Cerebellum (tissue), 4 donors: ENCODE measurements at places on chromosomes 12 and 14.

DNA sequence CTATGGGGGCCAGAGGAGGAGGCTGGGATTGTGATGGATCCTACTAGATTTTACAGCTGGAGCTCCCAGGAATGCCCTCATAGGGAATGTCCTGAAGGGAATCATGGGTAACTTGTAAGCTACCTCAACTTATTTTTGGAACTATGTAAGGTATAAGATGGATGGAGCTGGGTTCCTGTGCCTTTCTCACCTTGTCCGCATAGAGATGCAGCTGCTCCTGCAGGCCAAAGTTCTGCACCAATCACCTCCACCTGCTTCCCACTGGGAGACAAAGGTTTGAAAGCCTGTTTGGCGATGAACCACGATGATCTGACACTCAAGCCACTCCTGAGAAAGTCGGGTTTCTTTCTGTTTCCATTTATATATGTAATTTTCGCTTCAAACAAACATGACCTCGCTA lies 648 bp upstream of the AKAP5 start:
- peak; percentile 23 for DNase-seq

DNA sequence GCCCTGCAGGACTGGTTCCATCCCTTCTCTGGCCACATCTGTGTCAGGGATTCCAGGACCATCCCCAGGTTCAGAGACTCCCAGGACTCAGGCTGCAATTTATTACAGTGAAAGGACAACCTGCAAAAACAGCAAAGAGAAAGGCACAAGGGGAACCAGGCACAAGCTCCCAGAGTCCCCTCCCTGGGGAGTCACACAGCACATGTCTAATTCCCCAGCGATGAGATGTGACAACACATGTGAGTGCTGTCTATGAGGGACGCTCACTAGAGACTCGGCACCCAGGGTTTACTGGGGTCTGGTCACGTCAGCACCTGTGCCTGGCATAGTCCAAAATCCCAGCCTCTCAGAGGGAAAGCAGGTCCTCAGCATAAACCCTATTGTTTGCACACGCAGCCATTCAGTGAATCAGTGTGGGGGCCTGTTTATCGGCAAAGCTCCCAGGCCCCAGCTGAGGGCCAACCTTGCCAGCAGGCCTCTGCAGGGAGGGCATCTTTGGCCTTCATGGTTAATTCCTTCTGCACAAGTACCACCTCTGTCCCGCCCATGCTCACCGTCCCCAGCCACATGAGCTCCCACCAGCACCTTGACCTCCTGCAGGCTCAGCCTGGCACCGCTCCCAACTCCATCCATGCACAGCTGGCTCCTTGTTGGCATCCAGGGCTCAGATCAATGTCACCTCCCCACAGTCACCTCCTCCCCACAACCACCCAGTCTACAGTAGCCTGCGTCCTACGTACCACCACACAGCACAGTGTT lies 198.9 kb upstream of the SFSWAP start:
- DNase-seq = no peak

DNA sequence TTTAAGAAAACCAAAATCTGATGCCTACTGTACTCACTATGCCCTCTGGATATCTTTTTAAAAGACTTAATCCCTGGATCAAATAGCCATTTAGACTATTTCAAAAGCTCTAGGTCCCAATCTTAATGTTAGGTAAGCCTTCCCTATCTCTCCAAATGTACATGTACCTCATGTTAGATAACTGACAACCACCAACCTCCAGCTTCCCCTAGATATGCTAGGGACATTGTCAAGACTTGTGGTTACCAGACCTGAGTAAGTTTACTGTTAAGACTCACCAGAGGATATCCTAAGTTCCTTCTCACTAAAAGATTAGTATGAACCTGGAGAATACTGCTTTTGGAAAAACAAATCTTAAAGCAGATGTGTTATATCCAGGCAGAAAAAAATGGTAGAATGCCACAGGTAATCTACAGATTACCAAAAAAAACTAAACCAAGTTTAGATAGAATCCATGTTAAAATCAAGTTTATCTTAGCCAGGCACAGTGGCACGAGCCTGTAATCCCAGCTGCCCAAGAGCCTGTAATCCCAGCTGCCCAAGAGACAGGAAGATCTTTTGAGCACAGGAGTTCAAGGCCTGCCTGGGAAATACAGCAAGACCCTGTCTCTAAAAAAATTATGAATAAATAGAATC lies 9.7 kb downstream of the NAP1L1 start:
- no peak for DNase-seq

DNA sequence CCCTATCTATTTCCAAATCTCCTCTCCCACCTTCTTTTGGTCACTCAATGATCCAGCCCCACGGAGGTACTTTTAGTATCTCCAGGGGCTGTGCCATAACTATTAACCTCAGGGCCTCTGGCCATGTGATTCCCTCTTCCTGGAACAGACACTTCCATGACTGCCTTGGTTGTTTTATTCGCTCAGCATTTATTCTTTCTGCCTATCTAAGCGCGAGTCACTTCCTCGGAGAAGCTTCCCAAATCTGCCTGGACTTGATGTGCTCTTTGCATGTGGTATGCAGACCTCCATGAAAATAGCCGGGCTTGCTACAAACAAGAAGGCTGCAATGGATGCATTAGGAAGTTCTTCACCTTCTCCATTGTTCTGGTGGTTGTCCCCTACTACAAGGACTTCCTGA lies 939.0 kb upstream of the TMEM132C start:
- no peak for DNase-seq

- DNase-seq = no peak
These were observed 80.4 kb downstream of the LIN7A start for GRCh38 chr12:80857311-80857710.

DNA sequence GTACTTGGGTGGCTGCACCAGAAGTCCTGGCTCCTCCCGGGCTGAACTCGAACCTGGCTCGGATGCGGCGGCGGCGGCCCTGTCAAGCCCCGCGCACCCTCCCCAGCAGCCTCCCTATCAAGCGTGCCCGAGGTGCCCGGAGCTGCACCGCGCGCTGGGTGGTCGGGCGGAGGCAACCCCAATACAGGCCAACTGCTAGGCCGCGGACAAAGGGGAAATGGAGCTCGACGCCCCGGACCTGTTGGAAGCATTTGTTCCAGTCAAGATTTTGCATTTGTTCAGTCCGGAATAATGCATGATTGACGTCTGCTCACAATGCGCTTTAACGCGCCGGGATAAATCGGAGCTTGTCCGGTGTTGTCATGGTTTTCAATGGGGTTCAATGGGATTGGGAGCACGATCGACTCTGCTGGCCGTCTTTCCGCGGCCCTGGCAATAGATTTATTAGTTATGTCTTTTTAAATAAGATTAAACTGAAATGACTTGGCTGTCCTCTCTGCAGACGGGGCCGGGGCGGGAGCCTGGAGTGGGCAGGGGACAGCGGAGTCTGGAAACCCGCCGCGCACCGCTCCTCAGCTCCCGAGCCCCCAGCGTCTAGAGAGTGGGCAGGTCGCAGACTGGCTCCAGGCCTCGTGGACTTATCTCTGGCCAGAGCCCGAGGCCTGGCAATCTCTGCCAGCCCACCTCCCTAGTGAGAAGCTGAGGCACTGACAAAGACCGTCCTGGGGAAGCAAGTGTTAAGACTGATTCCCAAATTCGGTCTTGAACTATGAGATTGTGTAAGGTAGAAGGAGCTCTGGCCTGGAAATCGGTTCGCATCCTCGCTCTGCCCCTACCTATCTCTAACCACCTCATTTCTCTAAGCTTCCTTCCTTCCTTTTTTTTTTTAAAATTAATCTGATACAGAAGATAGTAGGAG lies 1.7 kb upstream of the NKX2-8 start:
- no peak for DNase-seq

DNA sequence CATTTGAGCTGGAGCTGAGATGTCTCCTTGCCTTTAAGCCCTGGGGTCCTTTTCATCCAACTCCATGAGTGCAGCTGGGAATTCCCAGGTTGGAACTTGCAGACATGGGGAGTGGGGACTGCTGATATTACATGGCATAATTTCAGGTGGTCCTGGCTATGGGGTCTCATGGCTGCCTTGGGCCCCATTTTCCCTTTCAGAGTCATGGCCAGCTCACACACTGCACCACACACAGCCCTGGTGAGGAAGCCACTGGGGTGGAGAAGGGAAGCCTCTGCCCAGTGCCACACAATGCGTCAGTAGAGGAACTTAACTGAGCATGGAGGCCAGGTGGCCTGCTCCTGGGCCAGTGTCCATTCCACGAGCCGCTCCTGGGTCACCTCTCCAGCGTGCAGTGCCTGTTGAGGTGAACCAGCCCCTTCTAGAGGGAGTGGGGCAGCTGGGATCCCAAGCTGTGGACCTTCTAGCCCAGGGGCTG lies 17.3 kb upstream of the KRT86 start:
- no peak for DNase-seq

DNA sequence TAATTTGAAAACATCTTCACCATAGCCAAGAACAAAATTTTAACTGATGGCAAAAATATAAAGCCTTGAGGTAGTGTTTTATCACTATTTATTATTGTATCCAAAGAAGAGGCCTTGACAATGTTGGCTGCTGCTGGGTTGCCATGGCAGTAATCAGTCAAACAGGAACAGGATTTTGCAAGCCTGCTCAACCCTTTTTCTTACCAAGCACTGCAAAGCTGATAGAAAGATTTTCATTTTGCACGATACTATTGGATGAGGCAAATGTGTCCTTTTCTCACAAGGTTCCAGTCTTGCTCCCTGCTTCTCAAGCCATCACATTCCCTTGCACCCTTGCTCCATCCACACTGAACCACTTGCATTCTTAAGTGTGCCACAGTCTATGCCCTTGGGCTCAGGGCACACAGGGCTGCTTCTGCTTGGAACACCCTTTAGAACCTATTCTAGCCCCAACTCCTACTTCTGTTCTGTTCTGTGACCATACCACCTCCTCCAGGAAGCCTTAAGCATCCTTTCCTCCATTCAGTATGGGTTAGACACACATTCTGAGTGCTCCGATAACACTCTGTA lies 76.5 kb upstream of the AMIGO2 start:
- DNase-seq = no peak

DNA sequence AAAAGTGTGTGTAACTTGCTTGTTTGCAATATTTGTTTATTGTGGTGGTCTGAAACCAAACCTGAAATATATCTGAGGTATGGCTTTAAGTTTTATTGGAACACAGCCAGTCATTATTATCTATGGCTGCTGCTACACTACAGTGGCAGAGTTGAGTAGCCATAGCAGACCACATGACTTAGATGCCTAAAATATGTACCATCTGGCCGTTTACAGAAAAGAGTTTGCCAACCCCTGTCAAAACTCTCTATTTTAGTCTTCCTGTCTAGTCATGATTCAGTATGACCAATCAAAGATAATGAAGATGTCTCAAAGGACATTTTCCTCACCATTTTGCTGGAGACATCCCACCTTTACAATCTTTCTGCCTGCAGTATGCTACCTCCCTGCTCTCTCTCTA lies 242.3 kb downstream of the ANO6 start:
- no peak for DNase-seq

GRCh38 chr12:75658286-75658685 lies 146.9 kb upstream of the KRR1 start:
- DNase-seq = no peak

GRCh38 chr12:58225203-58225877 lies 284.0 kb downstream of the ATP23 start:
- no peak for DNase-seq

GRCh38 chr14:102215071-102215470 lies 75.4 kb downstream of the WDR20 start:
- peak; percentile 54 for DNase-seq

GRCh38 chr12:119710374-119710964 lies 42.5 kb downstream of the PRKAB1 start:
- no peak for DNase-seq
